Umbilical cord (tissue), 2 donors: ENCODE measurements at places on chromosomes 7 and 10.

GRCh38 chr7:24885305-24885704 is 94.7 kb downstream of the OSBPL3 start:
- no peak for DNase-seq

DNA sequence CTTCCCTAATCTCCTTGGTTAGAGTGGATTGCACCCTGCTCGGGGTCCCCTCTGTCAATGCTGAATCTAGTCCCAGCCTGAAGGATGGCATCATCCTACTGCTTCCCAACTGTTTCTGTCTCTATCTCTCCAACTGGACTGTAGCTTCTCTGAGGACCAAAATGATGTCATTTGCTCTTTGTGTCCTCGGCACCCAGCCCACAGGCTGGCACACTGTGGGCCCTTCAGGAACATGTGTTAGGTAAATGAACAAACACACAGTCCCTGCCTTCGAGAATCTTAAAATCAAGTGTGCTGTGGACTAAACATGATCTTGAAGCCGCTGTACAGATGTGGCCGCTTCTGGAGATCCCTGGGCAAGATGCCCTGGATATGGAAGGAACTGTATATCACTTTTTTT is 5.0 kb upstream of the CDH23 start:
- DNase-seq, result no peak

DNA sequence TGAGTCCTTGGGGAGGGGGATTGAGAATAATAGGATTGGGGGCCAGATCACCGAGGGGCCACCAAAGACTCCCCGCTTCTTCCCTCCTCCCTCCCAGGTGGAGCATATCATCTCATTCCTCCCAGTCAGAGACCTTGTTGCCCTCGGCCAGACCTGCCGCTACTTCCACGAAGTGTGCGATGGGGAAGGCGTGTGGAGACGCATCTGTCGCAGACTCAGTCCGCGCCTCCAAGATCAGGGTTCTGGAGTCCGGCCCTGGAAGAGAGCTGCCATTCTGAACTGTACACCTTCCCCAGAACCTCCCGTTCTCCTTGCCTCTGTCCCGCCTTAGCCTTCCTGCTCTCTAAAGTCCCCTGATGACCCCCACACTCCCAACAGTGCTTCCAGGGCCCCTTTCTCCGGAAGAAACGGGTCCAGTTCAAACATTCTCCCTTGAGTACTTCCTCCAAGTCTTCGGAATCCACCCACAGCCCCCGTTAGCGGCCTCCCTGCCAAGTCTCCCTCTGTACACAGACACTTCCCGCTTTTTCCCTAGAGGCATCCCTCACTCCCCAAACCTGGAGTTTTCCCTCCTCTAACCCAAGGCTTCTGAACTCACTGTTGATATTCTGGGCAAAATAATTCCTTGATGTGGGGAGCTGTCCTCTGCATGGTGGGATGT is 4.1 kb downstream of the FBXO24 start:
- DNase-seq, result peak; percentile 67

DNA sequence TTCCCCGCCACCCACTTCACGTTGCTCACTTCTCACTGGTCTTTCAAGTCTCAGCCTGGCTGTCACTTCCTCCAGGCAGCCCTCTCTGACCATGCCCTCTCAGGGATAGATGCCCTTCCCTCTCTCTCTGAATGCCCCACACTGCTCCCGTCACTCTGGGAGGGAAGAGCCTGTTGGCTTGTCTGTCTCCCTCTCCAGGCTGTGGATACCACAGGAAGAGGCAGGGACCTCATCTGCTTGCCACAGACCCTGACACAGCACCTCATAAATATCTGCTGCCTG is 93.1 kb downstream of the OAT start:
- DNase-seq, result no peak

DNA sequence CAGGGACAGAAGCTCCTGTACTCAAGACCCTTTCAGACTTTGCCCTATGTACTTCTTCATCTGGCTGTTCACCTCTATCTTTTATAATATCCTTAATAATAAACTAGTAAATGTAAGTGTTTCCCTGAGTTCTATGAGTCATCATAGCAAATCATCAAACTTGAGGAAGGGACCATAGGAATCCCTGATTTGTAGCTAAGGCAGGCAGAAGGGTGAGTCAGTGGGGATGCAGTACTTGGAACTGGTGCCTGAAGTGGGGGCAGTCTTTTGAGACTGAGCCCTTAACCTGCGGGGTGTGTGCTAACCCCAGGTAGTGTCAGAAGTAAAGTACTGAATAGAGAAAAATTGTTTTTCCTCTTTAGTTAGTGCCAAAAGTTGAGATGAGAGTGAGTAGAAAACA is 6.2 kb upstream of the TMEM243 start:
- DNase-seq, result no peak

DNA sequence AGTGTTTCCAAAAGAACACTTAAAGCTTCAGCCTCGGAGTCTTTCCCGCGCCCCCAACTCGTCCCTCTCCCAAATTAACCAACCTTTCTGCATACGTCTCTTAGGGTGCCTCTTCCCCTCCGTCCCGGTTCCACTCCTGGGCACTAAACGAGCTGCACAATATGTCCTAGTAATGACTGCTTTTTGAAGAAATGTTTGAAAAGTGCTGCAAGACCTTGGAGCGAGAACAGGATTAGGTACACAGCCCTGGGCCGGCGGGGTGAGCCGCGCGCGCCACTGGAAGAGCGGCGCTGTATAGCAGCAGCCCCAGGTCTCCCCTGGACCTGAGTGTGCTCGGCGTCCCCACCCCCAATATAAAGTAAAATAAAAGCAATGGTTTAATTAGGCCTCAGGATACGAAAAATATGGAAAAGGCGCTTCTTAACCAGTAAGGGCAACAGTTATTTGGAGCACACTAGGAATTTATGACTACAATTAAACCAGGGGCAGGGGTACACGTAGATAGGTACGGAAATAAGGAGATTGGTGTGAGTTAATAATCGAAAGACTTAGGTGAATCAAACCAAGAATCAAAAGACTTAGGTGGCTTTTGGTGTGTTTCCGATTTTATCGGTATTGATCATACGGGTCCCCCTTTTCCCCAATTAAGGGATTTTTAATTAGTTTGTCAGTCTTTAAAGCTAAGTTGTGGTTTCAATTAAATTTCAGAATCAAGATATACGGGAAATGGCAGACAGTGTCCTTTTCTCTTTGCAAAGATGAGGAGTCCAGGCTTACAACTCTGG is 1.9 kb downstream of the TET1 start:
- DNase-seq, result peak; percentile 58

- no peak for DNase-seq
These were observed 125.3 kb downstream of the RAB11FIP2 start for GRCh38 chr10:117921421-117921820.

DNA sequence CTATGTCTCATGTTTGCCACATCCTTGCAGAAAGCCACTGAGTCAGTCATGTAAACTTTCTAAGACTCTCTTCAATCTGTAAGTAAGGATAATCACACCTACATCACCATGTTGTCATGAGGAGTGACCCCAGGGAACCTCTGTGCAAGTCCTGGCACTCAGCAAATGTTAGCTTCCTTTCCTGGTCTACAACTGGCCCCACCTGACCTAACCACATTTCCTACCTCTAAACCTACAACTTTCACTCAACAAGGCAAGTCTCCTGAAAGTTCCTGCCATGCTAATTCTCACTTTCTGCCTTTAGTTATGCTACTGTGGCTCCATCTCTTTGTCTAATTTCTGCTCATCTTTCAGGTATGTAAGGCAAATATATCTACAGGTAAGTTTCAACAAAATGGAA is 72.3 kb upstream of the SEM1 start:
- DNase-seq, result no peak

DNA sequence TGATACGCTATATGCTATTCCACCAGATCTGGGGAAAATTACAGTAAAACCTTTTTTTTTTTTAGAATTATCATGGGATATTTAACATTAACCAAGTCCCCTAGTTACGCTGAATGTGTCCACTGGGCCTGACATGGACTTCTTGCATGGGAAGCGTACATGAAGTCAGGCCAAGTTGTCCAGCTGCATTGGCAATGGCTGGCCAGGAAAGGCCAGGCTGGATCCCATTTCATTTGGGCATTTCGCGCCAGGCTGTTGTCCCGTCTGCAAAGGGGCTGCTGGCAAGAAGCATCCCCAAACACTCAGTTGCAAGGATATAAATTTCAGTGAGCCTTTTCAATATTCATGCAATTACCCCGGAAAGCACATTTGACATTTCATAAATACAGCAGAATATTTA is 933.3 kb downstream of the GRID1 start:
- DNase-seq, result no peak

DNA sequence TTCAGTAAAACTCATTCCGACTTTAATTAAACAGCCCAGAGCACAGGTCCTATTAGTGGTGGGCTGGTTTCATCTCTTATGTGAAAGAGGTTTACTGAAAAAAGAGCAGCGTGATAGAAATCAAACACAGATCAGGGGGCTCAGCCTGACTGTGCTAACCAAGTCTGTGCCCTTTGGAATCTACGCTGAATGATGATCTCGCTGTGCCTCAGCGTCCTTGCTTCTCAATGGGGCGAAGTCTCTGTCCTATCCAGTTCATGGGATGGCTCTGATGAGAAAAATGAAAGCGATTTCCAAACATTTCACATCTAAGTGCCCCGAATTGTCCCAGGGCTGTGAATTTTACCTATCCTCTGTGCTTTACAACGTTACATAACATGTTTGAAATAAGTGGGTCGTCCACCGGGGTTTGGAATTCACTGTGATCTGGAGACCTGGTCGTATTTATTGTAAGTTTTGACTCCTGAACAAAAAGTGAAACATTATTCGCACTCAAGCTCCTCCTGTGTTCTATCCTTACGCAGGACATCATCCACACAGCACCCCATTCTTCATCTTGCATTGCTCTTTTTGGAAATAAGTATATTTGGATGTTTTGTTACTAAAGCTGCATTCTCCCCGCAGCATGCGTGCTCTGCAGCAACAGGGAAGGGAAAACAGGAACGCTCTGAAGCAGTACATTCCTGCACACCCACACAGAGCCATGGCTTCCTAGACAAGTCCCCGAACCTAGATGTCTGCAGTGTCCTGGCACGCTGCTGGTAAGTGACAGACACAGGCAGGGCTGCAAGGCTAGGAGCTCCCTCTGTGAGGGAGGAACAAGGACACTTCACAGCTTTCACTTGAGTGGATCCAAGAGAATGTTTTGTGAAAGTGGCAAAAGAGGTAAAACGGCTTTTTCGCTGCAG is 83.5 kb downstream of the SLC37A3 start:
- DNase-seq, result no peak

GRCh38 chr7:117319181-117319580 is 3.7 kb downstream of the WNT2 start:
- peak; percentile 41 for DNase-seq

DNA sequence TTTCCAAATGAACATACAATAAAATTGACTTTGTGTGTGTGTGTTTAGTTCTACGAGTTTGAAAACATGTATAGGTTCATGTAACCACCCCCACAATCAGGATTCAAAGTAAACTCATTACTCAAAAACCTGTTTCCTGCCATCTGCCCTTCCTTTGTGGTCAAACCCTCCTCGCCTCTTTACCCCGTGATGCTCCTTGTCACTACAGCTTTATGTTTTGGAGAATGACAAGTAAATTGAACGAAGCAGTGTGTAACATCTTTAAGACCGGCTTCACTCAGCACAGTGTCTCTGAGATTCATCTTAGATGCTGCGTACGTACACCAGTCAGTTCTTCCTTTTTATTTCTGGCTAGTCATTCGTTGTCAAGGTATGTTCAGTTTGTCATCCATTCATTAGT is 54.6 kb upstream of the MKI67 start:
- DNase-seq, result no peak

DNA sequence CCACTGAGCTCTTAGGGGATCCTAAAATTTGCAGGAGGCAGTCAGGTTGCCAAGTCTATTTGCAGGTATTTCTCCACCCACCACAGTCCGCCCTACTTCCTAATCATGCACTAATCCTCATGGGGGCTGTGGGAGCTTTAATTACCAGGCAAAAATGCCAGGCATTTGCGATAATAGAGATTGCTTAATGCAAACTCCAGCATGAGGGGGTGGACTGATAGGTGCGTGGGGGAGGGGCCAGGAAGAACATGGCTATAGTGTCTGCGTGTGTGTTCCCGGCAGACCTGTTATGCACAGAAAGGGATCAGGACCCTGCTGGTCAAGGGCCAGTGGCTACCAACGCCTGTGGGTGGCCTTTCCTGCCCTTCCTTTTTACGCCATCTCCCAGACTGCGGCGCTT is 15.6 kb upstream of the AQP1 start:
- DNase-seq, result no peak

GRCh38 chr7:362402-363096 is 72.6 kb downstream of the FOXL3 start:
- DNase-seq, result no peak

DNA sequence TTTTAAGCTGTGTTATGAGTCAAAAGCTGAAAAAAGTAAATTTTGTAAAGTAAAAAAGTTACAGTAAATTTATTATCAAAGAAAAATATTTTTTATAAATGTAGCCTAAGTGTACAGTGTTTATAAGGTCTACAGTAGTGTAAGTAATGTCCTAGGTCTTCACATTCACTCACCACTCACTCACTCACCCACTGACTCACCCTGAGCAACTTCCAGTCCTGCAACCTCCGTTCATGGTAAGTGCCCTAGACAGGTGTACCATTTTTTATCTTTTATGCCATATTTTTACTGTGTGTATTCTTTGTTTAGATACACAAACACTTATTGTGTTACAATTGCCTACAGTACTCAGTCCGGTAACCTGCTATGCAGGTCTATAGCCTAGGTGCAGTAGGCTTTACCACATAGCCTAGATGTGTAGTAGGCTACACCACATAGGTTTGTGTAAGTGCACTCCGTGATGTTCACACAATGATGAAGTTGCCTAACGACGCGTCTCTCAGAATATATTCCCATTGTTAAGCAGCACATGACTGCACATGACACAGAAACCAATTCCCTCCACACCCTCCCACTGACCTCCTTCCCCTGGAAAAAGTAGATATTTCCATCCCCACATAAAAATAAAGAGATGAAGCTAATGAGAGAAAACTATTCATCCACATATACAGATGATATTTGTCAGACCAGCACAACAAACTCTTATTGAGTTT is 44.8 kb upstream of the FGL2 start:
- no peak for DNase-seq

DNA sequence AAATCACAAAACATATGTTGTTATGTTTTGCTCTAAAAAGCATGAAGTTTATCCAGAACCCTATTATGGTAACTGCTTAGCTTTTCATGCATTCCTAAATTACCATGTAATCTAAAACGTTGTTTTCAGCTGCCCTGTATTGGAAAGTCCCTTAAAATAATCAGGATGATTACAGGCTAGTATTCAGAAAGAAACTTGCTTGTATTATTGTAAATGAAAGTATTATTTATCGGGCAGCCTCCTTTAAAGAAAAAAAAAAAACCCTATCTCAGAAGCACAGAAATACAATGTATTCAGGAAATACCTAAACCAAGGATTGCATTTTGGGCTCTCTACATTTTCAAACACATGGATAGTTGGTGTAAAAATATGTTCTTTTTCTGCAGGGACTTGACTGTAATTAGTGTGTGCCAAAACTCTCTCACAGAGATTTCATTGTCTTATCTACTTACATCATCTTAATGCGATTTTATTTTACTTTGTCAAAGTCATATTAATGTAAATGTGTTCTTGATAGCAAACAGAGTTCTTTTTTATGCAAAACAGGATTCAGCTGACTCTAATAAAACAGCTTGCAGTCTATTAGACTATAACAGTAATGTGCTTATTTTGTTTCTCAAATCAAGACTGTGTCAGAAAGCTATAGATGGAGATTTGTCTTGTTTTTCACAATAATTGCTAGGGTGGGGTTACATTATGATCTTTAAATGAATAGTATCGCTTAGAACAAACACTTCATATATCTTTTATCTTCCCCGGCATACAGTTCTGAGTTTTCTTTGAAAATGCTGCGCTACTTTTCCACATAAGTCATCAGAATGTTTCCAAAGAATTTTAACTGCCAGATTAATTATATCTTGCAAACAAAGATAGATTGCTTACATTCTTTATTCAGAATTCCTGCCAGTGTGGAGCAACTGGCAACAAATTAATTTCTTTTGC is 65.3 kb upstream of the ARID5B start:
- DNase-seq, result peak; percentile 82
